Stimulated activated CD4-positive, alpha-beta T cell treated with anti-CD3 and anti-CD28 coated beads, TNF-alpha, amount 100 ng/mL, for 48 hours (primary cell): ENCODE measurements at places on chromosomes 7 and 10.

DNA sequence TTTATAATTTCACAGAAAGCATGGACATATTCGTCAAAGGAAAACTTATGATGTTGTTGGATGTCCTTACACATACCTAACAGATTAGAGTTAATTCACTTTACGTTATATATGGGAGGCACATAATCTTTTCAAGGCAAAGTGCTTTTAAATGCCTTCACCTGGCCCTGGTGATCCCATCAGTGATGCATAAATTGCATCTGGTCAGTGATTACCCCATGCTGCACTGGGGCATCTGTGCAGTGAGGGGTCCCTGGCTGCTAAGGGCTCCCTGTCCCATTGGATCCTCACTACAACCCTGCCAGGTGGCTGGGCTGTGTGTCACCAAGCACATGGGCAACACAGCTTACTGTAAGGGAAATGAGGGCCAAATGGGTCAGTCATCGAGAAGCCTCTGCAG, 441.1 kb downstream of the RPS24 start:
- DNase-seq: no peak

DNA sequence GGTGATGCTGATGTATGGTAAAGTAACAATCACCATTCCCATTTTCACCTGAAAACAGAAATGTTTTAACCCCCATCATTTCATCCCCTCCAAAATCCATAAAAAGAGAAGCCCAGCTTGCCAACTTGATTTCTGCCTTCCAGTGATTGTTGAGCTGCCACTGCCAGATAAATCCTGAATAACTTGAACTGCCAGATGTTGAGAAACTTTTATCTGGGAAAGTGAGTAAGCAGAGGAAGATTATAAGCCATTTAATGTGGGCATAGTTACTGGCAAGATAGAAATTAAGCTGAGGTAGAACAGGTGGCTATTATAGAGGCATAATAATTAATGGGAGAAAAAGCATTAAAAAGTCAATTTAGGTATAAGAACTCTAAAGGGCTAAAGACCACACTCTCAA, 534.1 kb downstream of the ANKRD7 start:
- DNase-seq: no peak

- no peak for DNase-seq
Observed at GRCh38 chr7:38744746-38745145, 113.6 kb upstream of the AMPH start.

- DNase-seq: no peak
Observed at GRCh38 chr7:140230861-140231770, 54.3 kb upstream of the KDM7A start.

DNA sequence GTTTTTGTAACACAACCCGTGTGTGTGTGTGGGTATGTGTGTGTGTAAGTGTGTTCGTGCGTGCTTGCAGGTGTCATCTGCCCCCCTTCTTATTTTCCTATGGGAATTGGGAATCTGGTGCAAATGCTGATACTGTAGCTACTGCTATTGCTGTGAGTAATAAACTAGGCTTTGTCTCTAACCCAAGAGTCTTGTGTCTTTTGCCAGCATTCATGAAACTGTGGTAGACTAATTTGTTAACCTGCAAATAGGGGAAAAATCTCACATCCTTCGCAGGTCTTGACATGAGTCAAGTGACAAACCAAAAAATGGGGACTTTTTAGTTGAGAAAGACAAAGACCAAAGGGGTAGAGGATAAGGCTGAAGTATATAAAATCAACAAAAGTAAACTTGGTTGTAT, 57.9 kb upstream of the FAM133B start:
- DNase-seq: no peak

DNA sequence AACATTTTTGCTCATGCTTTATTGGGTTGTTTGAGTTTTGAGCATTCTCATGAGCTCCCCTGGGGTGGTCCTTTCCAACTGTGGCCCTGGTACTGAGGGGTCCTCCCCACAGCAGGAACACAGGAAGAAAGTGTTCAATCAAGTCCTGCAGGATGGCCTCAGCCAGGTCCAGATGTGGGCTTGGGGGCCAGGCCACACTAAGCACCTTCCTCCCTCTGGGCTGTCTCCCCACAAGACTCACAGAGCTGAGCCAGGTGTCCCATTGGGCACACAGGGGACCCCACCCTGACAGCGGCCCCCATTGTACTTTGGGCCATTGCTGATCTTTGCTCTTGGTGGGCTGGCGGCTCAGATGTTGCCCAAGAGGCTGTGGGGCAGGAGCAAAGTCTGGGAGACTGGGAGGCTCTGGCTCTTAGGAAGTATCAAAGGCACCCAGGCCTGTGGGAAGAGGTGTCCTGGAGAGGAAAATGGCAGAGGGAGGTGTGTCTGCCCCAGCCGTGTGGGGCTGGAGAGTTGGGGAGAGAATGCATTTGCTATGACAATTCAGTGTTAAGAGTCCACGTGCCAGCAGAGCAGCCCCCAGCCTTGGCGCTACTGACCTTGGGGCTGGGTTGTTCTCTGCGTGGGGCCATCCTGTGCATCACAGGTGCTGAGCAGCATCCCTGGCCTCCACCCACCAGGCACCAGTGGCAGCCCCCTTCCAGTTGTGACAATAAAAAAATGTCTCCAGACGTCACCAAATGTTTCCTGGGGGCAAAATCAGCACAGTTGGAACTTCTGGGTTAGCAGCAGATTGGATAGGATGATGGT, 17.8 kb downstream of the SCART1 start:
- no peak for DNase-seq

- DNase-seq: no peak
Observed at GRCh38 chr10:112361951-112362751, 11.8 kb upstream of the ACSL5 start.

DNA sequence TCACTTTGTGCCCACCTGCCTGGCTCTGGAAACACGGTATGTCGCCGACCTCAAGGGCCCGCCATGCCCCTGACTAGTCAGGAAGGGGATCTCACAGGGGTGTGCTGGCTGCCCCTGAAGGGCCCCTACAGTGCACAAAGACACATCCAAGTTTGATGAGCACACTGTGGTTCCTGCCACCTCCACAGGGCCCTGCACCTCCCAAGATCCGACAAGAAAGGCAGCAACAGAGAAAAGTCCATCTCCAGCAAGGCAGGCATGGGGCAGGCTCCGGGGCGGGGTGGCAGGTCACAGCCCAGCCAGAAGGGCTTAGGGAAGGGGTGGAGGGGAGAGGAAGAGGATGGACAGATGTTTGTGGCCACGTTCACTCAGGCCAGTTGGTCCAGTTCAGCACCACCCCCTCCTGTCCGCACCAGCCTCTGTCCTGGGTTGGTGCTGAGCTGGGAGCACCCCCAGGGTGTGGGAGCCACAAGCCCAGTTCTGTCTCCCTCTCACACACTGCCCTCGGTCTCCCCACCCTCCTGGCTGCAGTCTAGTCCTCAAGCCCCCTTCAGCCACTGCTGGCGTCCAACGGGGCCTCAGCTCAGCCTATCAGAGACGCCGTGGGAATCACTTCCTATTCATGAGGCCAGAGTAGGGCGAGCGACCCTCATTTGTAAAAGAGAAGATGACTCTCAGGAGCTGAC, 11.5 kb downstream of the DRGX start:
- DNase-seq: no peak

GRCh38 chr7:154743206-154743605, 259.7 kb downstream of the PAXIP1 start:
- no peak for DNase-seq

GRCh38 chr7:109956916-109957315, 1134.0 kb upstream of the LRRN3 start:
- DNase-seq: no peak

- no peak for DNase-seq
Observed at GRCh38 chr10:71727738-71728737, 8.5 kb upstream of the C10orf105 start.

- no peak for DNase-seq
Observed at GRCh38 chr10:115441907-115442545, 348.9 kb downstream of the ATRNL1 start.

GRCh38 chr10:69936091-69936490, 116.6 kb upstream of the MACROH2A2 start:
- no peak for DNase-seq

- DNase-seq: peak; percentile 47
Observed at GRCh38 chr10:5283305-5284158, 81.2 kb upstream of the UCN3 start.

DNA sequence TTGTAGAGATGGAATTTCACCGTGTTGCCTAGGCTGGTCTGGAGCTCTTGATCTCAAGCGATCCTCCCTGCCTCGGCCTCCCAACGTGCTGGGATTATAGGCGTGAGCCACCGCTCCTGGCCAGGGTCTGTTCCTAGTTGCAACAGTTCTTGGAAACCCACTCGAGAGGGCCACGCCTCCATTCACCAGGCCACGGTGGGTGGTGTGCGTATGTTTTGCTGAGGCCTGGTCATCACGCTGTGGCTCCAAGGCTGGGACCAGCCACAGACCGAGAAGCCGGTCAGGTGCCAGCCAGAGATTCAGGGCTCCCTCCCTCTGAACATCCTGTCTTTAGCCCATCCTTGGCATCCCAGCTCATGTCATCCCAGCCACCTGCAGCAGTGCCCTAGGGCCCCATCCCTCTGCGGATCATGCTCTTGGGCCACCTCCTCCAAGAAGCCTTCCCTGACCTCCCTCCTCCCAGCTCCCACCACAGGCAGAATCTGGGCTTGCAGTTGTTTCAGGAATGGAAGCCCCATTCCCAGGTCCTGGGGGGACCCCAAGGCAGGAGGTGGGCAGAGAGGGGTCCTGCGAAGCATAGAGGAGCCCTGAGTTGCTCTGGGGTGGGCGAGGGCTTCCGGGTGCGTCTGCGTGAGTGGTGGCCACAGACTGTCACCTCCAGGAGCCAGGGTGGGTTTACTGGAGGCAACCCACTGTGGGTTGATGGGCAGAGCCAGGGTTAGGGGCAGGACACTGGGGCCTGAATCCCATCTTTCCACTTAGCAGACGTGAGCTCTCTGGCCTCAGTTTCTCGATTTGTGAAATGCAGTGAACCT, 5.2 kb downstream of the LAT2 start:
- DNase-seq: no peak

- peak; percentile 28 for DNase-seq
Observed at GRCh38 chr7:5629941-5630340, 151.5 kb downstream of the RNF216 start.

GRCh38 chr10:117272195-117273076, 31.5 kb downstream of the SLC18A2 start:
- DNase-seq: no peak

DNA sequence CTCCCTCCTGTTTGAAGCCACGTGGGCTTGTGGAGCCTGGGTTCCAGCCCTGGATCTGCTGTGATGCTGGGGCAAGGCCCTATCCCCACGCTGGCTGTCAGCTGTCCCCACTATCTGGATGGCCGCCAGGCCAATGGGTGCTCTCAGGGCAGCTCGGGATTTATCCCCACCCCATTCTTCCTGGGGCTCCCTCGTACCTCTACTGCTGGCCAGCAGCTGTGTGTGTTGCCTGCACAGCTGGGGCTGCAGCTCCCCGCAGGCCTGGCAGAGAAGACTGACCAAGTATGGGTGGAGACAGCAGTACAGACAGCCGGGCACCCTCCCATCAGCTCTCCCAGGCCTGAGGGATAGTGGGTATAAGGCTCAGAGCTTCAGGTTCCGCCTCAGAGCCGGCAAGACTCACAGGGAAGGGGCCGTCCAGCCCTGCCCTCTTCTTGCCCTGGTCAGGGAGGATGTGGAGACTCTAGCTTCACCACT, 13.6 kb downstream of the CLIP2 start:
- DNase-seq: no peak

DNA sequence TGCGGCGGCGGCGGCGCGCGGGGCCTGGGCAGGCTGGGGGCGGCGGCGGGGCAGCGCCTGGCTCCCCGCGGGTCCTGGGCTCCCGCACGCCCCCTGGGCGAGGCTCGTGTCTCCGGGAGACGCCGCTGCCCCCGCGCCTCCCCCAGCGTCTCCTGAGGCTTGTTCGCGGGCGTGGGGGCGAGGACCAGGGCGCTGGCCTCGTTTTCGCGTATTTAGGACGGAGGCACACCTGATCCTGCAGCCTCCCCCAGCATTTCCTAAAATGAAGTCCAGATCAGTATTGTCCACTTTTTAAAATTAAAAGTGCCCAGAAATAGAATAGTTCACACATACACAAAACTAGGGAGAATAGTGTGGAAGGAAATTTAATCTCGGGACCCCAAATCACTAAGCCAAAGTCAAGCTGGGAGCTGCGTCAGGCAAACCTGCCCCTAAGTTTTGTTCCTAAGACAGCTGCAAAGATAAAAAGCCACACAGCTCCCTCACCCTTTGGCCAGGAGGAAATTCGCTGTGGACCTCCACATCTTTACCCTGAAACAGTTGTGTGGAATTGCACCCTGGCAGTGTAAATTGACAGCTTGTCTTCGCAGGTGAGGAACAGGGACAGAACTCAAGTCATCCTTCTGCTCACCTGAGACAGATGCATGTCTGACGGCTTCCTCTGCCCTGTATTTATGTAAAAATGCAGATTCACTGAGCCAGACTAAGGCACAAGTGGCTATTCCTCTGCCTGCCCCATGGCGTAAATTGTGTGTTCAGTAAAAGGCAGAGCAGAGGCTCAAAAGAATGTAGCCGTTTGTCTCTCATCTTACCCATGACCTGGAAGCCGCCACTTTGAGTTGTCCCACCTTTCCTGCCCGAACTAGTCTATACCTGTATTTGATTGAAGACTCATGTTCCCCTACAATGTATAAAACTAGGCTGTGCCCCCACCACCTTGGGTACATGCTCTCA, 740 bp downstream of the GALNT11 start:
- no peak for DNase-seq

DNA sequence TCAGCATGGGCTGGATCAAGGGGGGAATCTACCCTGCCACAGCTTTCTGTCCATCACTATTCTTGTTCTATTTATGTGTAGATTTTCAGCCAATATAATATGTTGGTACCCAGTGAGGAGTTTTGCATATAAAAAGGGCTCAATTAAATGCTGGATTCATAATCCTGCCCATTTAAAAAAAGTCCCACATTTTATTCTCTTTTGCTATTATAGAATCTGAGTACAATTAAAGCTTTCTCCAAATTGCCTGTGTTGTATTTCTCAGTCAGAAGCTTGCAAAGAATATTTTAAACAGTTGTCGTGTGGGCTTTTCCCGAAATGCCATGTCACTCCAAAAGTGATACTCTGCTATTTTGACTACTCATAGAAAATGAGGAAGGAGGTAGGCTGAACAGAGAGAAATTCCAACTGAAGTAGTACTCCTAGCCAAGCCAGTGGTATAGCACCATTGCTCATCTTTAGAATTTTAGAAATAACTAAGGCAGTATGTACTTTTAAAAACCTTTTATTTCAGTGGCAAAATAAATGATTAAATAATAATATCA, 108.3 kb upstream of the HDAC9 start:
- DNase-seq: no peak
